Stimulated activated CD4-positive, alpha-beta T cell treated with anti-CD3 and anti-CD28 coated beads, Interleukin-4, amount 100 ng/mL, for 24 hours (primary cell): ENCODE measurements at places on chromosomes 1 and 21.

- no peak for DNase-seq
Measured at GRCh38 chr21:43190544-43190943, 21.7 kb downstream of the CRYAA start.

GRCh38 chr1:17919525-17920439 is 164.6 kb downstream of the ACTL8 start:
- DNase-seq: no peak

- peak; percentile 87 for DNase-seq
Measured at GRCh38 chr1:89781494-89782126, 39.2 kb upstream of the LRRC8D start.

DNA sequence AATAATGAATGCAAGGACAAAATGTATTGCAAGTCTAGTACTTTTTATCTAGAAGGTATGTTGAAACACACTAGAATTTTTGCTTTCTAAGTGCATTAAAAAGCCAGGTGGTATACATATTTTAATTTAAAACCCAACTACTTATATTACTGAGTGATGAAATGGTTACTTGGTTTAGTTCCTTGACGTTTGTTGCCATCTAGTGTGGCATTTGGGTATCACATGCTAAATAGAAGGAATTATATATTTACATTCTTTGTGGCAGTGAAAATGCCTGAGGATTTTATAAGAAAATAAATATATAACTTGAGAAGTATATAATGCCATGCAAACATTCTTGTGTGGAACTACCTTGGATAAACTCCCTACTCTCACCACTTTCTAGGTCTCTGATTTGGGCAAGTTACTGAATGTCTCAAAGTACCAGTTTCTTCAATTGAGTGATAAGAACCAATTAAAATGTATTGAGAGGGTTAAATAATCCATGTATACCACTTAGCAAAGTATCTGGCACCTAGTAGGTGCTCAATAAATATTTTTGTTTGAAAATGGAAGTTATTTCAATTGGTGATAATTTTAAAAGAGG is 69.6 kb downstream of the SDCCAG8 start:
- peak; percentile 39 for DNase-seq

GRCh38 chr1:236848274-236848923 is 53.3 kb downstream of the MTR start:
- DNase-seq: no peak

- DNase-seq: peak; percentile 76
Measured at GRCh38 chr1:116987256-116987555, 14.4 kb upstream of the CD101 start.

DNA sequence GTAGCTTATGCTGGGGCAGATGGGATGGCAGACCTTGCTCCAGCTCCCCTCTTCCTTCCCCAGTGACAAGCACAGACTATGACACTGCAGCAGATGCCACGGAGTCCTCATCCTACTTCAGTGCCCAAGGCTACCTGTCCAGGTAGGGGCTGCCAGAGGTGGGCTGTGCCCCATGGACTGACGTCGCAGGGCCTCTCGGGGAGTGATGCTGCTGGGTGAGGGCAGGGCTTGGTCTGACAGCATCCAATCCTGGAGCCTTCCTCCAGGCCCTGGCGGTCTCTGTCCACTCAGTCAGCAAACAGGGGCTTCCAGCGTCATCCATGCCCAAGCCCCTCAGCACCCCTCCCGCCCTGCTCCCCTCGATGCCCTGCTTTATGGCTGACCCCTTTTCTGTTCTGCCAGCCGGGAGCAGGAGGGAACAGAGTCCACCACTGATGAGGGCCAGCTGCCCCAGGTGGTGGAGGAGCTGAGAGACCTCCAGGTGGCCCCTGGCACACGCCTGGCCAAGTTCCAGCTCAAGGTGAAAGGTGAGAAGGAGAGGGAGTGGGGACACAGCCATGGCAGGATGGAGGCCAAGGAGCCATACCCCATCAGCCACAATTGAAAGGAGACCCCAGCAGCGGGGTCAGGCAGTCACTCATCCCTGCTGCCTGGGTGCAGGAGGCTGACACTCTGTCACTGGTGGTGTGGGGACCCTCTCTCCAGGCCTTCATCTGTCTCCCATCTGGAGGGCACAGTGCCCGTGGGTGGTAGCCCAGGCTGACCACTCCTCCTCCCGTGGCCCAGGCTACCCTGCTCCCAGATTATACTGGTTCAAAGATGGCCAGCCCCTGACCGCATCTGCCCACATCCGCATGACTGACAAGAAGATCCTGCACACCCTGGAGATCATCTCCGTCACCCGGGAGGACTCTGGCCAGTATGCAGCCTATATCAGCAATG is 73.6 kb downstream of the TRIM11 start:
- no peak for DNase-seq

- DNase-seq: no peak
Measured at GRCh38 chr1:21669258-21670058, at the start of gene RAP1GAP. TSS of gene RAP1GAP (minus strand) at chr1:21669357. CDS start at chr1:21620032, 49,325 bp downstream.

DNA sequence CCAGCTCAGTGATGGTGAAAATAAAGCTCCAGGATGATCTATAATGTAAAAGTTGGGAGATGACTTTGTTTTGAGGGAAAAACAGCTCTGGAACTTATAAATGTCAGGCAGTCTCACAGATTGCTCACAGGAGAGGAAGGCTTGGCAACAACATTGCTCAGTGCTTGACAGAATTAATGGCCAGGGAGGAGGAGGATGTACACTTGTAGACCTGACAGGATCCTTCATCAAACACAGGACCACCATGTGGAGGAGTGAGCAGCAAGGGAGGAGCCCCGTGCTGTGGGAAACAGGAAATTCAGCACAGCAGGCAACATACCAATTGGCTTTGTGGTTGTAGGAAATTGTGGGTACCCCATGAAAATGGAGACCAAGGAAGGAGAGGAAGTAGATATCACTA is 291.8 kb upstream of the CAMK1G start:
- no peak for DNase-seq

- no peak for DNase-seq
Measured at GRCh38 chr1:29858646-29859045, 622.3 kb downstream of the PTPRU start.

- DNase-seq: peak; percentile 62
Measured at GRCh38 chr1:226711976-226712741, 26.9 kb downstream of the ITPKB start.

DNA sequence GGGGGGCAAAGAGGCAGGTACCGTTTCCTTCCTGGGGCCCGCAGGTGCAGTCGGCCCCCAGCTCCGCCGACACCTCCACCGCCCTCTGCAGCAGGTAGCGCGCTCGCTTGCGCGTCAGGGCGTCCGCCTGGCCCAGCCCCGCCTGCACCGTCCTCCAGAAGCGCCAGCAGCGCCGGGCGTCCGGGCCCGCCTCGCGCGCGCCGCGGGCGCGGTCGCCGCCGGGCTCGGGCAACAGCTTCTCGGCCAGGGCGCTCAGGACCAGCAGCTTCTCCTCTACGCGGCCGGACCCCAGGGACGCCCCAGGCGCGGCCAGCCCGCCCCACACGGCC is 863 bp downstream of the TARBP1 start:
- DNase-seq: peak; percentile 74

- no peak for DNase-seq
Measured at GRCh38 chr1:107795994-107796393, 169.0 kb downstream of the VAV3 start.

- no peak for DNase-seq
Measured at GRCh38 chr1:42379794-42380585, 602 bp upstream of the RIMKLA start.

DNA sequence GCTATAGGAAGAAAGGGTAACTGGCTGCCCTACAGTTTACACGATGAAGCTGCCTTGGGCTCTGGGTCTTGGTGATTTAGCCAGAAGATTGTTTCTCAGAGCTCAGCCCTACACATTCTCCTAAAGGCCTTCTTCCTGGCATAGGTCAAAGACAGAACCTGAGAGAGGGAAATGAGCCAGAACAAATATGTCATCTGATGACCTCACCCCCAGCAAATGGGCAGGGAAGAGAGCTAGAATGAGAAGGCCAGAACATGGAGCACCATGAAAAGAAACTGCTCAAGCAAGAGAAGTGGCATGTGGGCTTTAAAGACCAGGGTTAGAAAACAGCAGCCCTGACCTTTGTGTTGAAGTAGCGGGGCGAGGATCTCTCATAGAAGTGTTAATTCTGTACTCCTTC is 5.5 kb upstream of the ILDR2 start:
- no peak for DNase-seq

DNA sequence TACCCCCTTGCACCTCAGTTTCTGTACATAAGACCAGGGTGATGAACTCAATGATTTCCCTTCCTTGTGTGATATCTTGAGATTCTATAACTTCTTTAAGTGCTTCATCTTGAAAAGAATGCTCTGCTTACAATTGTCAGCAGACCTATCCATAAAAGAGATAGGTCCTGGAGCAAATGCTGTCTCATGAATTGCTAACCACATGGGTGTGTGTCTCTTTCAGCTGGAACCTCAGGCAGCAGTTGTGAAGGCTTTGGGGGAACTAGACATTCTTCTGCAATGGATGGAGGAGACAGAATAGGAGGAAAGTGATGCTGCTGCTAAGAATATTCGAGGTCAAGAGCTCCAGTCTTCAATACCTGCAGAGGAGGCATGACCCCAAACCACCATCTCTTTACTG is 2.8 kb downstream of the IL20 start:
- DNase-seq: no peak

GRCh38 chr21:45280969-45281368 is 6.7 kb downstream of the POFUT2 start:
- DNase-seq: no peak

- no peak for DNase-seq
Measured at GRCh38 chr1:216711712-216712111, 11.5 kb downstream of the ESRRG start.

DNA sequence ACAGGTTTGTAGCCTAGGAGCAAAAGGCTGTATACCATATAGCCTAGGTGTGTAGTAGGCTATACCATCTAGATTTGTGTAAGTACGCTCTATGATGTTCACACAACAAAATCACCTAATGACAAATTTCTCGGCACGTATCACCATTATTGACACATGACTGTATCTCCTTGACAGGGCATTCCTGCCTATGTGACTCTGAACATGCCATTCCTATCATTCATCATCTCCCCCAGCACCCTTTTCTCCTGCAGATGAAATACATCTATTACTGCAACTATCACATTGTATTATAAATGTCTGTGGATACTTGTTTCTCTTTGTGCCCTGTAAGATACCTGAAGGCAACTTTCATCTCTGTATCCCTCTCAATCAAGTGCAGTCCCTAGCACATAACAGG is 29.9 kb downstream of the TP53BP2 start:
- no peak for DNase-seq

DNA sequence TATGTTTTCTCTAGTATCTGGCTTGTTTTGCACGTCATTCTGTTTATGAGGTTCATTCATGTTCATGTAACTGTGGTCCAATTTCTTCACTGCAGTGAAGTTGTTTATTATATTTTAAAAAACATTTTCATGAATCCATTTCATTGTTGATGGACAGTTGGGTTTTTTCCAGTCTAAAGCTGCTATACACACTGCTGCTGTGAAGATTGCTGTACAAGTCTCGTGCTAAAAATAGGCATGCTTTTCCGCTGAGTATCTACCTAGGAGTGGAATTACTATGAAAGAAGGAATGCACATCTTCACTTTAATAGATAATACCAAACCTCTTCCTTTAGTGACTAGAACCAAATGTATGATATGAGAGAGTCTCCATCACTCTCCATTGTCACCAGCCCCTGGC is 49.0 kb upstream of the ETS2 start:
- no peak for DNase-seq

- DNase-seq: no peak
Measured at GRCh38 chr1:214658785-214659184, 55.8 kb downstream of the CENPF start.

DNA sequence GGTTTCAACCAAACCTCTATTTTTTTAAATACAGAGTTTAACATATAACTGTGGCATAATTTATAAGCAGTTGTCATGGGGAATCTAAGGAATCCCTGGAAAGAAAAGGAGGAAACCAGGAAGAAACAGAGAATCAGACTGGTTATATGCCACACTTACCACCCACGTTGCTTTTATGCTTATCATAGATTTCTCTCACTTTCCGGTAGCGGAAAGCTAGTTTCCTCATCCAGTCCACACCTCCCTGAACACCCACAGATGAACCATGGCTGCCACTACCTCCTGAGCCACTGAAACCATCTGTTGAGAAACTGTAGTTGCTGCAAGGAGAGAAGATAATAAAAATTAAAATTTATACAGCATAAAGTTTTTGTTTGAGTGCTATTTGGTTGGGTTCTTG is 33.5 kb downstream of the XKR8 start:
- peak; percentile 17 for DNase-seq

DNA sequence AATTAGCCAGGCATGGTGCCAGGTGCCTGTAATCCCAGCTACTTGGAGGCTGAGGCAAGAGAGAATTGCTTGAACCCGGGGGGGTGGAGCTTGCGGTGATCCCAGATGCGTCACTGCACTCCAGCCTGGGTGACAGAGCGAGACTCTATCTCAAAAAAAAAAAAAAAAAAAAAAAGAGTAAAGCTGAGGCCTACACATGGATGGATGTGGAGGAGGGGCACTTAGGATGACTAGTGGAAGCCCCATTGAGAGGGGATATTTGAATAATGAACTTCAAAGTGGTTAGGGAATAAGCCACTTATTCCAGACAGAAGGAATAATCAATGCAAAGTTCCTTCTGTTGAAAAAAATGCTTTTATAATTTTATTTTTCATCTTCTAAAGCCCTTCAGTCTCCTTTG is 51.4 kb downstream of the PTBP2 start:
- DNase-seq: no peak
